ENCODE measurements at places on chromosomes 6 and 20. TPM values are rescaled to one million over a fixed set of nuclear protein-coding genes. Genes with fewer than 3 reads are reported as not detected.

DNA sequence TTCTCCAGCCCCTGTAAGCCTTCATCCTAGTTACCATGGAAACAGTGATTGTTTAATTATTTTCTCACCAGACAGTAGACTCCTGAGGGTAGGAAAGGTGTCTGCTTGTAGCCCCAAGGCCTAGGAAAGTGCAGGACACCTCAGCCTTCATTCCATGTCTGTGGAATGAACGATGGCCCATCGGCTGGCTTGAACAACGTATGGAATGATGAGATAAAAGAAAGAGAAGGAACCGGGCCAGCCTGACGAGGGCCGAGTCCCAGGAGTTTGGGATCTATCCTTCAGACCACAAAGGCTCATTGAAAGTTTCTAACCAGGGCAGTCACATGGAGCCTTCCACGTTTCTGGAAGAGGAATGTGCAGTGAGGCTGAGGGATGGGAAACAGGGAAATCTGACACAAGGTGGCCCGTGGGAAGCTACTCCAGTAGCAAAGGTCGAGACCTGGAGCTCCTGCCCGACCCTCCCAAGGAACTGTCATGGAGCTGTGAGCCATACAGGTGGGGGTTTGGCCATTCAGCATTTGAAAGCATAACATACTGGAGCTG, 46.1 kb downstream of the PRDM1 start:
- DNase-seq: no peak

GRCh38 chr20:9367328-9367727, 147.1 kb upstream of the LAMP5 start:
- DNase-seq: no peak

DNA sequence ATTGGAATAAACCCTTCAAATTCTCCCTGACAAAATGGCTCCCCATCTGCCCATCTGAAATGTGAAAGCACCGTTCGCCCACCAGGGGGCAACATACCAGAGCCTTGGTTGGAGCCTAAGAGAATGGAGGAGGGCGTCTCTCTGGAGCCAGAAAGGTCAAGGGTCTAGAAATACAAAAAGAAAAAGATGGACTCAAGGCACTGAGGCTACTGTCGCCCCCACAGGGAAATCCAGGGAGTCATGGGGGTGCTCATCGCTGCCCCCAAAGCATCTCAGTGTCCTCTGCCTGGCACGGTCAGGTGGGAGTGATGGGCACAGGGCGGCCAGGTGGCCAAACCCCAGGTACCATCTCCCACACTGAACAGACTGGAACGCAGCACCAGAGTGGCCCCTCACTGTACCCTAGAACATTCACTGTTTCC, 136.3 kb downstream of the ZMYND8 start:
- DNase-seq: no peak

- no peak for DNase-seq
Observed at GRCh38 chr6:137927777-137928218, 60.7 kb downstream of the TNFAIP3 start.

DNA sequence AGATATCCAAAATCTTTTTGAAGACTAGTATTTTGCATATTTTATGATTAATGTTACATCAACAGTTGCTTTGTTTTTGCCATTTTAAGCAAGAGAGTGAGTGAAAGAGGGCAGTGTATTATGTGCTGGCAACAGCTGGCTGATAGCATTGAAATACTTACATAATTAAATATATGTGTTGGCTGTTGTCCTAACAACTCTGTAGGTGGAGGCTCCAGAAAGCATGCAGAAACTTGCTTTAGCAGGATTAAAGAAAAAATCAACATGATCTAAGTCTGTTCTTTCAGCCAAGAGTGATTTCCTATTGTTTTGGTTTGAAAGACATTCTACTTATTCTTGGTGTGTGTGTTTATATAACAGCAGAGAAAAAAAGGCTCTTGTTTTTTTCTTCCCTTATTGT, 127.5 kb downstream of the CDKAL1 start:
- no peak for DNase-seq

GRCh38 chr6:89729818-89730217, 89.8 kb downstream of the MDN1 start:
- DNase-seq: no peak

DNA sequence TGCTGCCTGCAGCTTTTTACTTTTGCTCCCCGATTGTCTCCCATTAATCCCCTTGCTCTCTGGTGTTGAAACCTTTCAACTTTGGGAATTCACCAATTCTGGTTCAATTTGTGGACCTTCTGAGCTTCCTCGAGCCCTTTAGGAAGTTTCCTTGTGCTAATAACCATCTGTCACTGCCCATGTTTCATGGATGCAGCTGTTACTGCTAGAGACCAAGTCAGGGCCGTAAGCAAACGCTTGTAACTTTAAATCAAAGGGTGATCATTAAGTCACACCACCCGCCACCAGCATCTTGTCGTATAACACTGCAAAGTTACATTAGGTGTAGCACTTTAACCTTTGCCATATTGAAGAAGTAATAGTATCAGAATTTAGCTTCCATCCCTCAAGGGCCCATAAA, 268.3 kb upstream of the SASH1 start:
- no peak for DNase-seq

- no peak for DNase-seq
Observed at GRCh38 chr6:1670711-1671462, 61.2 kb downstream of the FOXC1 start.

LST1 gene
- 1.2 TPM for total RNA-seq

DNMT3B gene
- total RNA-seq: 6.5 TPM
